GM12892 (cell line): ENCODE measurements at places on chromosomes 11 and 22.

DNA sequence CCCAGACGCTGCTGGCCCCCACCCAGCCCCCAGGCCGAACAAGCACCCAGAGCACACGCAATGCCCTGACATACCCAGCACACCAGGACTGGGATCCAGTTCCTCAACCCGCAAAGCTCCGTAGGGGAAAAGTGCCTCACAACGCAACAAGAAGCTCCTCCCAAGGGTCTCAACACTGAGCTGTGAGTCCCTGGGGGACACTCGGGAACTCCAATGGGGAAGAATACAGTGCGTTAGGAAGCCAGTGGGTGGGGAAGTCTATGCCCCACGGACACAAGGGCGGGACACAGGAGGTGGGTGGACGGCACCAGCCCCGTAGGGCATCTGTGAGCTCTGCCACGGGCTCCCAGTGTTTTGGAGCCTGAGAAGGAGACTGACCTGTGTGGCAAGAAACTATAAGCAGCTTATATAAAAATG is 1.6 kb downstream of the DEAF1 start:
- no peak for DNase-seq

DNA sequence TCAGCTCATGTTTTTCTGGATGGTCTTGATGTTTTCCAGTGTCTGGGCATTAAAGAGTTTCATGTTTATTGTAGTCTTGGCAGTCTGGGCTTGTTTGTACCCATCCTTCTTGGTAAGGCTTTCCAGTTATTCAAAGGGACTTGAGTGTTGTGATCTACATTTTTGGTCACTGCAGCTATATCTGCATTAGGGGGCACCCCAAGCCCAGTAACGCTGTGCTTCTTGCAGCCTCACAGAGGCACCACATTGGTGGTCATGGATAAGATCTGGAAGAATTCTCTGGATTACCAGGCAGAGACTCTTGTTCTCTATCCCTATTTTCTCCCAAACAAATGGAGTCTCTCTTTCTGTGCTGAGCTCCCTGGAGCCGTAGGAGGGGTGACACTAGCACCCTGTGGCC is 451.5 kb upstream of the FAT3 start:
- DNase-seq, result no peak

GRCh38 chr11:94141511-94142307 is 13.1 kb downstream of the PANX1 start:
- no peak for DNase-seq

- no peak for DNase-seq
Observed at GRCh38 chr11:112651386-112651785, 309.8 kb upstream of the NCAM1 start.

- no peak for DNase-seq
Observed at GRCh38 chr11:43269254-43269918, 42.4 kb upstream of the API5 start.

DNA sequence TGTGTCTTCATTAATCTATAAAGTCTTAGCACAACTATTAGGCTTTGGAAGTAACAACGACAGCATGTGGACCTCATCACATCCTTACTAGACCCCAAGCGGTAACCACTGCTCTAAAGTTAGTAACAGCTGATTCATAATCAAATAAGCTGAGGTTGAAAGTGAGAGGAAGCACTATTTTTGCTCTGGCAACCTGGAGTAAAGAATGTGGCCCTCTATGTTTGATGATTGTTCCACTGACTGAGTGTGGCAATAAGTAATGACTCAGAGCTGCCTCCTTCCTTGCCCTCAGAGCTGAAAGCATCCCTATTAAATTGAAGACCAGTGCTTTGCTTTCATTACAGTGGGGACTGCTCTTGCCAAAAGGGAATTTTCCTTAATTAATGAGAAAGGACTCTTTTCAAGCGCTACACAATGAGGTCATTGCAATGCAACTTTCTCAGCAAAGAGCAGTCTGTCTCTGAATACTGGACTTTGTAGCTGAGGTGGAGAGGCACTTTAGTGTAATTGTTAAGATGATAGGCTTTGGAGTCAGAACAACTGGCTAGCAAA is 906.1 kb upstream of the RAG2 start:
- peak; percentile 2 for DNase-seq

DNA sequence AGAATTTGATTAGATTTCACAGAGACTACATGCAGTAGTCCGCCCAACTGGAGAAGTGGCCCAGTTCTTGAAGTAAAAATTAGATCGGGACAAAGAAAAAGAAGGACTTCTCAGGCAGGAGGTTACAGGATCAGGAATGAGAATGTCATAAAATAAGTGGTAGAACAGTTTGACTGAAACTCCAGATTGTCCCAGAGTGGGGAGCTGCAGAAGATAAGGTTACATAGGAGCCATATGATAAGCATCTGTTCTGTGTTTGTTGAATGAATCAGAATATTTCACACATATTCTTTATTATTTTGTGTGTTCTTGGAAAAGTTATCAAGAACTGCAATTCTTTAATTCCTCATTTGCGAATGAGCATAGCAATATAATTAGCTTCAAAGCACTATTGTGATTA is 210.6 kb downstream of the AASDHPPT start:
- no peak for DNase-seq

GRCh38 chr11:121869478-121869877 is 246.5 kb downstream of the BLID start:
- DNase-seq, result no peak

DNA sequence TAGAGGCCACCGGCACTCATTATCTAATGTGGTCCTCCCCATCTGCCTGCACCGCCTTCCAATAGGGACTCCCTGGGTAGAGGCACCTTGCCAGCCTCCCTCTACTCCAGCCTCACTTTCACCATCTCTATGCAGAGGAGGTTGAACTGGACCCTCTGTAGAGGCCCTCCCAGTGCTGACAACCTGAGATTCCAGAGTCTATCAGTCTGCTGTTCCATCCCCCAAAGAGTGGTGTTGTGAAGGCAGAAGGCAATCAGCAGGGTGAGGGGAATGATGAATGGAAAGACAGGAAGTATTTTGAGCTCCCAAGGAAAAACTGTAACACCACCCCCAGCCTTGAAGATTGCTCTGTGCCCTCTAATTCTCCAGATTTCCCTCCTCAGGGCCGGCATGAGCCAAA is 77.9 kb downstream of the THAP12 start:
- DNase-seq, result no peak

- DNase-seq, result no peak
Observed at GRCh38 chr22:25112538-25113253, 87.0 kb upstream of the CRYBB3 start.

GRCh38 chr11:10657308-10658271 is 36.0 kb downstream of the IRAG1 start:
- no peak for DNase-seq

DNA sequence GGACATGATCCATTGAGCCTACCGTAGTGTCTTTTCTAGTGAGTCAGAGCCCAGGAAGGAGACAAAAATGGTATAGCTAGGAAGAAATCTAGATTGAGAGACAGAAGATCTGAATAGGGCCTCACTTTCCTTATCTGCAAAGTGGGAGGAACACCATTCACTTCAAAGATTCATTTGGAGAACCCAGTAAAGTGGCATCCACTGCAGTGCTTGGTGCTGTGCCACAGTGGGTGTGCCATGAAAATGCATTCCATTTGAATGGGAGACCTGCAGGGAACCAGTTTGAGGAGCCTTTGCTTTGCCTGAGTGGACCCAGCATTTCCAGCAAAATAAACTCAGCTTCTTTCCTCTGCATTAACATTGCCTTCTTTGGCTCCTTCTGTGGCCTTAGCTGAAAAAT is 470.5 kb upstream of the CADM1 start:
- DNase-seq, result no peak

DNA sequence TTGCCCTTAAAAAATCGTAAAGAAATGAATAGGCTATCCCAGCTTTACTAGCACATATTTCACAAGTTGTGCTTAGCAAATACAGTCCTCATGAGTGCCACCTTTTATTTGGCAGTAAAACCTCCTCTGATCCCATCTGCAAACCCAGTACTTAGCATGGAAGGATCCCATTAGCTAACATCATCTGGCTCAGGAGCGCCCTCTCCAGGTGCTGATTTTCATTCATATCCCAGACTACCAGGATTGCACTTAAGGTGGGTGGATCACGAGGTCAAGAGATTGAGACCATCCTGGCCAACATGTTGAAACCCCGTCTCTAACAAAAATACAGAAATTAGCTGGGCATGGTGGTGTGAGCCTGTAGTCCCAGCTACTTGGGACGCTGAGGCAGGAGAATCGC is 76.1 kb upstream of the PAX6 start:
- DNase-seq, result no peak

GRCh38 chr11:31529701-31530100 is 20.1 kb downstream of the ELP4 start:
- DNase-seq, result no peak

DNA sequence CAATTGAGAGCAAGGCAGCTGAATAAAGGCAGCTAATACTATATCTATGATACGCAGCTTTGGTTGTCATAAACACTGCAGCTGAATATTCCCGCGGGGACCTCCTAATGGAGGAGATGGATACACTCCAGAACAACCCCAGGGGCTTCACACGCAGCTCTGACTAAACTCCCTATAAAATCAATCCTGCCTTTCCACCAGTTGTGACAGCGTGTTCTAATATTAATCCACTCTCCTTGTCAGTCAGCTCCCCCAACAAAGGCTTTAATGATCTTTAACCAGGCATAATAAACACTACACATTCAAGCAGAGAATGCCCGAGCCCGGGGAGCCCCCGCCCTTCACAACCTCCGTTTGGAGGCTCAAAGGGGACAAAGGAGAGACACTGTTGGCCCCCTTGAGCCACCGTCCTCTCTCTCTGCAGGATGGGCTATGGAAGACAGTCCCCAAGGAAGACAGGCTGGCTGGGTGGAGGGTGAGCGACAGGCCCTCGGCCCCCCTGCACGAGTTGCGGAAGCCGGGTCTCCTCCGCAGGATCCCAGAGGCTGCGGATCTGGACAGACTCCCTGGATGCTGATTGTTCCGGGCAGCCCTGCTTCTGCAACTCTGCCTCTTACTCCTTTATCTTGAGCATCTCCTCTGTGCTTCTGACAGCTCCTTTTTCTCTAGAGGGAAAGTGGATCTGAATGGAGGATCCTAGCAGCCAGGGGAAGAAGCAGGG is 565.2 kb downstream of the BUD13 start:
- no peak for DNase-seq

GRCh38 chr11:111878385-111878848 is 548 bp downstream of the FDXACB1 start:
- DNase-seq, result no peak

GRCh38 chr11:69088676-69089146 is 40.0 kb downstream of the TPCN2 start:
- DNase-seq, result peak; percentile 93

GRCh38 chr11:94941131-94941530 is 32.2 kb downstream of the CWC15 start:
- no peak for DNase-seq

DNA sequence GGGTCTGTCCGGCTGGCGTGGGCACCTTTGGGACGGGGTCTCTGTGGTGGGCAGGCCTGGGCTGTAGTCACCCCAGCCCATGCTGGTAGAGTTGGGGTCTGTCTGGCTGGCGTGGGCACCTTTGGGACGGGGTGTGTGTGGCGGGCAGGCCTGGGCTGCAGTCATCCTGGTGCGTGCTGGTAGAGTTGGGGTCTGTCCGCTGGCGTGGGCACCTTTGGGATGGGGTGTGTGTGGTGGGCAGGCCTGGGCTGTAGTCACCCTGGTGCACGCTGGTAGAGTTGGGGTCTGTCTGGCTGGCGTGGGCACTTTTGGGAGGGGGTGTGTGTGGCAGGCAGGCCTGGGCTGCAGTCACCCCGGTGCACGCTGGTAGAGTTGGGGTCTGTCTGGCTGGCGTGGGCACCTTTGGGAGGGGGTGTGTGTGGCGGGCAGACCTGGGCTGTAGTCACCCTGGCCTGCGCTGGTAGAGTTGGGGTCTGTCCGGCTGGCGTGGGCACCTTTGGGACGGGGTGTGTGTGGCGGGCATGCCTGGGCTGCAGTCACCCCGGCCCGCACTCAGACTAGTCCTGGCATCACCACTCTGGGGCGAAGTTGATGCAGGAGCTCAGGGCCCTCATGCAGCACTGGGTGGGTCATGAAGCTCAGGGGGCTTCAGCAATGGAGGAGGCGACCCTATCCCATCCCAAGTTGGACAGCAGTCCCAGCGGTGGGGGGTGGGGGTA is 19.3 kb downstream of the PRR33 start:
- no peak for DNase-seq

GRCh38 chr11:68969386-68969785 is 11.4 kb downstream of the MRGPRD start:
- DNase-seq, result no peak

DNA sequence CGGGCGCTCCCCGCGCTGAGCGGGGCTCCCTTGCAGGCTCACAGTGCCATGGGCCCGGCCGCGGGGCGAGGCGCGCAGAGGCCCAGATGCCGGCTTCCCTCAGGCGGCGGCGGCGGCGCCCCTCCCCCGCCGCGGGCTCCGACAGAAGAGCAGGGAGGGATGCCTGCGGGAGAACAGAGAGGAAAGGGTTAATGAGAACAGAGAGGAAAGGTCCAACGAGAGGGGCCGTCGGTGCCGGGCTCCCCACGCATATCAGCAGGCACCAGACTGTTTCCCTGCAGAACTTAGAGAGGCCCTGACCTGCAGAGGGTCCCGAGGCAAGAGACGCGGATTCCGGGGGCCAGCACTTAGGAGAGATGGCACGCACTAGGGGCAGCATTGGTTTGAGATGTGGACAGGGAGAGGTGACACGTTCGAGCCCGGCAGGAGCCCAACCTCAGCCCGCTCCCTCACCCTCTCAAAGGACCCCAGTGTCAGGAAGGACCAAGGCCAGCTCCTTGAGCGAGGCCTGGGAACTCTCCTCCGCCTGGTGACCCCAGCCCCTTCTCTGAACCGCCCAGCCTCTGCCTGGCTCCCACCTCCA is 9.1 kb downstream of the NRXN2 start:
- no peak for DNase-seq

DNA sequence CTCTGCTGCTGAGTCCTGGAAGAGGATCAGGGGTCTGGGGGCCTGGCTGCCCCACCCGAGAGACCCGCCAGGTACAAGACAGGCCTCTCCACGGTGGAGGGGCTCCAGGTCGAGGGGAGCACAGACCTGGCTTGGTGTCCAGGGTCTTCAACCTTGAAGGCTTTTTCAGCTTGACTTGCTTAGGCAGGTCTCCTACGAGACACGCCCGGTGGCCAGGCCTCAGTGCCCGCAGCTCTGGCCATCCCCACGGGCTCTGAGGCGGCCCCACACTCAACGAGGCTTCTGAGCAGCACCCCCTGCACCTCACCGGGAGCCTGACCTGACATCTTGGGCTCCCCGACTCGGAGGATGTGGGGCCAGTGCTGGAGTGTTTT is 6.6 kb upstream of the PLXNB2 start:
- DNase-seq, result peak; percentile 9

DNA sequence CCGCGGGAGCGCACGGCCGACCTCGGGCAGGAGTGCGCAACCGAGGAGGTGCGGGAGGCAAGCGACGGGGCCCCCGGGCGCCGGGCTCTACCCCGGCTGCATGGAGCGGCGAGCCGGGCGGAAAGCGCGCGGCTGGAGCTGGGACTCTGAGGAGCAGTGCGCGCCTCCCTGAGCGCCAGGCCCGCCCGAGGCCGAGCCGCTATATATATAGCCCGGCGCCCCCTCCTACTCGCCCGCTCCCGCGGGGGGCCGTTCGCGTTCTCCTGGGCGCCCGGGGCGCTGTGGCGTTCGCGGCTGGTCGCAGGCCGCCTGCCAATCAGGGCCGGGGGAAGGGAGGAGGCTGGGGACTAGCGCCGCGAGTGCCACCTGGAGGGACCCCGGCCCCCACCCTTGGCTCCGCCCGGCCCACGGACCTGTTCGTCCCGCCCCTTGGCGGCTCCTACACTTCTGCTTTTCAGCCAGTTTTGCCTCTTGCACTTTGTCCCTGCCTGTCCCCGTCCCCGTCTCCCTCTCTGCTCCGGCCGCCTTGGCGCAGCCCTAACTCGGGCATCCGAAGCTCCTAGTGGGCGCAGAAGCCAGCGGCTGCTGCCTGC is at the start of gene FGF4:
TSS of gene FGF4 (minus strand) at position 179 of the 593 bp plus-strand sequence. CDS start 257 bp downstream, outside the sequence.
- no peak for DNase-seq

GRCh38 chr11:133726542-133726941 is 118.8 kb downstream of the SPATA19 start:
- DNase-seq, result no peak
